ENCODE measurements at places on chromosomes 1 and 21.

GRCh38 chr1:17742583-17742982 is 12.6 kb upstream of the ACTL8 start:
- DNase-seq: no peak

- no peak for DNase-seq
Measured at GRCh38 chr21:34092262-34092921, 19.0 kb downstream of the MRPS6 start.

DNA sequence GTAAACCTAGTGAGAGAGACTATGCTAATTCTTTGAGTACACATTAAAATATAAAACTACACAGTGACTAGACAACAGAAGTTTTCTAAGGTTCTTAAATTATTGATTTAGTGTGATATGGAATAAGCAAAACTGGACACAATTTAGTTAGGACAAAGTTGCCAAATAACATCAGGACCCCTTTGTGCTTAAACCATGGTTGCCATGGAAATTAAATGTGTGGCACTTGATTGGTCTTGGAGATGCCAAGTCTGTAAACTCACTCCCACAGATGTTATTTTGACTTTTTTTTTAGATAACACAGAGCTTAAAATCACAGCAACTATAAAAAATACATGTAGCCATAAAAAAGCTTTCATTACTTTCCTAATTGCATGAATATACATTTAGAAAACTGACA is 234.6 kb downstream of the BRINP3 start:
- DNase-seq: no peak

GRCh38 chr1:107365527-107366240 is 224.8 kb downstream of the NTNG1 start:
- DNase-seq: no peak

GRCh38 chr1:185811073-185811709 is 77.0 kb downstream of the HMCN1 start:
- no peak for DNase-seq

DNA sequence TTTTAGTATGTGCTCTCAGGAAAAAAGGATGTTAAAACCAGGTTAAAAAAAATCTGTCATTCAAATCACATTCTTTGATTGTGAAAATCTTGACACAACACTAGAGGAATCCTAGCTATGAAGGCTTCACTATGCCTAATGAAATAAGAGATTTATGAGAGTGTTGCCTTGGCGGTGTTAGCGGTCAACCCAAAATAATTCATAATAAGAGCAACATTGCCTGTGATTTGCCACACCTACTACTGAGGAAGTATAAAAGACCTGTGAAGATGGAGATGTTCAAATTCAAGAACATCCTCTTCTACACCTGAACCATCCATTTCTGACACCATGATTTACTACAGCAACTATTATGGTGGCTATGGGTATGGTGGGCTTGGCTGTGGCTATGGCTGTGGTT is at the start of gene KRTAP20-1:
KRTAP20-1 (plus strand) TSS at position 301 of the 400 bp plus-strand sequence; CDS start at position 331, 30 bp downstream.
- no peak for DNase-seq
